Tongue (tissue), 3 donors: ENCODE measurements at places on chromosomes 16 and 17.

- DNase-seq: no peak
Measured at GRCh38 chr16:70781800-70782199, 19.2 kb downstream of the VAC14 start.

- DNase-seq: no peak
Measured at GRCh38 chr17:33151565-33151964, 141.5 kb downstream of the ASIC2 start.

GRCh38 chr16:4578961-4579530 is 22.9 kb downstream of the C16orf96 start:
- DNase-seq: no peak

DNA sequence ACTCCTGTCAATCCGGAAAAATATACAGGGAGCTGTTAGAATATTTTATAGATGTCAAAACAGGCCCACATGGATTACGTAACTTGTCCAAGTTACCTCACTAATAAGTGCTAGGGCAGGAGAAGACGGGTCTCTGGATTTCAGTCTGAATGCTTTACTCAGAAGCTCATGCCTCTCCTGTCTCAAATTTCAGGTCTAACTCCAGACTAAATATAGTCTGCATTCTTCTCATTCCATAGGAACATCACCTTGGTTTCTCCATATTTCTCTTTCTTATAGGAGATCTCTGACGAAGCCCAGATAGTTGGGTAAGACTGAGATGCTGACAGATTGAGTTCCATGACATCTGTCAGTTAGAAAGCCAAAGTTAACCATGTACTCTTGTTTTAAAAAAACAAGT is 174.2 kb downstream of the STX8 start:
- DNase-seq: peak; percentile 60

GRCh38 chr16:47787696-47788095 is 326.6 kb downstream of the PHKB start:
- DNase-seq: no peak

GRCh38 chr17:76935331-76935730 is 67.1 kb downstream of the MGAT5B start:
- DNase-seq: no peak

- DNase-seq: no peak
Measured at GRCh38 chr17:52885882-52886281, 727.4 kb upstream of the CA10 start.

DNA sequence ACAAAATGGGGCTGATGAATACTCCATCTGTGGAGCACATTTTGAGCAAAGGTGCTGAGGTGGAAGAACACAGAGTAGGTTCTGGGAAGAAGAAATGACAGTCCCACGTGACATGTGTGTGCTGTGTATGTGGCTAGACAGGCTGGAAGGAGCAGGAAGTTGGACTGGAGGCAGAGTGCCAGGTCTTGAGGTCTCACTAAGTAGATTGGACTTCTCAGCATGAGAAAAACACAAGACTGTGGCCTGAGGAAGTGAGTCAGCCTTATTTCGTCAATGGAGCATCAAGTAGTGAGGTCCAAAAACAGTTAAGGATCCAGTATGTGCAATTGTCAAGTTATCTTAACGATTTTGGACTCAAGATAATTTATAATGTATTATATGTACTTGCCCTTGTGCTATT is 736.5 kb downstream of the KCNJ2 start:
- no peak for DNase-seq
